ENCODE measurements at places on chromosomes 11 and 22.
A peak's percentile ranks its signal among the peaks of the same experiment; 100 is the strongest.

GRCh38 chr11:117238221-117238620, 5.8 kb downstream of the RNF214 start:
- DNase-seq: no peak

GRCh38 chr11:31114442-31114841, 255.1 kb downstream of the DCDC1 start:
- DNase-seq: no peak

GRCh38 chr22:49447837-49448236, 379.8 kb downstream of the BRD1 start:
- DNase-seq: no peak

DNA sequence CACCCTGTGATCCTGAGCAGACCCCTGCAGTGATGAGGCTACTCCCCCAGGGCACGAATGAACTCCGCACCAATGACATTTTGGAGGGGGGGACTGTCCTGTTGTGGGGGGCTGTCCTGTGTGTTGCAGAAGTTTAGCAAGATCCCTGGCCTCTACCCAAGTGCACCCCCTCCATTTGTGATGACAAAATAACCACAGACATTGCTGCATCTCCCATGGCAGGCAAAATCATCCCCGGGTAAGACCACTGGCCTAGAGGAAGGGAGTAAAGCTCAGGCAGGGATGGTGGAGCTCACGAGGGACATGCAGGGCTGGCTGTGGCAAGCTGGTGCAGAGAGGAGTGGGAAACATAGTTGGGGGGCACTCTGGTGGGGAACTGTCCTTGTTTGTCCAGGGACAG, 40.6 kb downstream of the NECTIN1 start:
- no peak for DNase-seq

GRCh38 chr11:61112575-61112974, 10.3 kb downstream of the CD5 start:
- no peak for DNase-seq

DNA sequence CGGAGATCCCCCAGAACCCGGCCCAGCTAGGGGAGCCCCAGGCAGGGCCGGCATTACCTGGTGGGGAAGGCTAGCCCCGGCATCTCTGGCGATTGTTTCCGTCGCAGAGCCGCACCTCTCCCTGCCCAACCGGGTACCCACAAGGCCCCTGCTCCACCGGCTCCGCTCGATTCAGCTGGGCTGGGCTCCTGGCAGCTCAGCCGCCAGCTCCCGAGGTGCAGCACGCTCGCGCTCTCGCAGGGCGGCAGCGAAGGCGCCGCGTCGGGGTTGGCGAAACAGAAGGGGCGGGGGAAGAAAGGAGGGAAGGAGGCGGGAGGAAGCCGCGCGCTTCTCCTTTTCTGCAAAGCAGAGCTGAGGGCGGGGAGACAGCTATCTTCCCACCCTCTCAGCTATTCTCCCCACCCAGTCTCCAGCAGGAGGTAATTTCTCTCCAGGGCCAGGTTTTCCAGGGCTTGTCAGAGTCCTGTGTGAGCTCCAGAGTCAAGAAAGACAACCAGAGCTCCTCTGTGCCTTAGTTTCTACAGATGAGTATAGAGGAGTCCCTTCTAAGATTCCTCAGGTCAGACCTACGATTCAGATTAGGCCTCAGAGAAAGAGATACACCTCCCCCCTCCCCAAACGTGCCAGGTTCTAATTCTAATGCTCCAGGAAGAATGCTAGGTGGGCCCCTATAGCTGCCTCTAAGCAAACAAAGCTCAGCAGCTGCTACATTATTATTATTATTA, 62.0 kb downstream of the PAK1 start:
- DNase-seq: peak; percentile 68

GRCh38 chr22:17575151-17575550, 11.9 kb downstream of the SLC25A18 start:
- no peak for DNase-seq

- peak; percentile 12 for DNase-seq
These were observed 110.9 kb downstream of the KCNC1 start for GRCh38 chr11:17845431-17845881.

- no peak for DNase-seq
These were observed 20.2 kb downstream of the SPATA19 start for GRCh38 chr11:133825156-133825555.

DNA sequence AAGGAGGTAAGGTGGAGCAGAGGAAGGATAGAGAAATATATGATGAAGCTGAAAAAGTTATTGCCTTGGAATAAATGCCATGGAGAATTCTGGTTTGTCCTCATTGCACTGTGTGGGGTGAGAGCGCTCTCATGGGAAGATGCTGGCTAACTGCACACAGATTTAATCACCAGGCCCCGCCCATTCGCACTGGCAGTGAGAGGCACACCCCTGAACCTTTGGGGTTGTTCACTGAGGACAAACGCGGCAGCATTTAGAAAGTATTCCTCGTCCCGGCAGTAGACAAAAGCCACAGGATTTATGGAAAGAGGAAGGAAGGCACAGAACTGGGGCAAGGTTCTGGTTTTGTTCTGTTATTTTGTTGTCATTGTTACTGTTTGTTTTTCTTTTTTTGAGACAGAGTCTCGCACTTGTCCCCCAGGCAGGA, 70.2 kb downstream of the MED15 start:
- peak; percentile 57 for DNase-seq

DNA sequence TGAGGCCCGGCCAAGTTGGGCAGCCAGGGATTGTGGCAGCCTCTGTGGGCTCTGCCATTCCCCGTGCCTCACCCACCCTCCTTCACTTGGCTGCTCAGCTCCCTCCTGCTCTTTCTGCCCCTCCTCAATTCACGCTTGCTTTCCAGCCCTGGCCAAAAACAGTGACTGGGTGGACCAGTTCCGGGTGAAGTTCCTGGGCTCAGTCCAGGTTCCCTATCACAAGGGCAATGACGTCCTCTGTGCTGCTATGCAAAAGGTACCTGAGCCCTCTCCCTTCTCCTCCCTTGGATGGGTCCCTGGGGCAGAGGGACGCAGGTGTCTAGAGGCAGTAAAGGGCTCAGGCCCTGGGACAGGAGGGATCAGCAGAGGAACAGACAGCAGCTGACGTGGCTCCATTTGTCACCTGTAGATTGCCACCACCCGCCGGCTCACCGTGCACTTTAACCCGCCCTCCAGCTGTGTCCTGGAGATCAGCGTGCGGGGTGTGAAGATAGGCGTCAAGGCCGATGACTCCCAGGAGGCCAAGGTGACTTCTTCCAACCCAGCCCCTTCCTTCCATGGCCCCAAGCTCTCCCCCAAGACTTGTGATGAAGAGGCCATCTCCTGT, 2.7 kb downstream of the FREY1 start:
- DNase-seq: no peak

DNA sequence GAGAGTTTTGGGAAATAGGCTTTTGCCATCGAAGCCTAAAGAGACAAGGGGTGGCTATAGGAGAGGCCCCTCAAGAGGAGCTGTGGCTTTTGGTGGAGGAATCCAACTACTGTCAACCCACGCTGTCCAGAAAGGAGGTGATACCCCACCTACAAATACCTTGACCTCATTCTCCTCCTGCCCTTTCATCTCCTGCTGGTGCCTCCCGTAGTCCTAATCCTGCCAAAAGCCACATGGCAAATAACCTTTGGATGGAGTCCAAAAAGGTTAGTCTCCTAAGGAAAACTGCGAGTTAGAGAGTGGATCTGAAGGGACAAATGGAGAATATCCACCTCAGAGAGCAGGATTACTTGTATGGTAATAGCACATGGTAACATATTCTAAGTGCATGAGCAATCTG, 112.7 kb downstream of the PDE3B start:
- DNase-seq: no peak

DNA sequence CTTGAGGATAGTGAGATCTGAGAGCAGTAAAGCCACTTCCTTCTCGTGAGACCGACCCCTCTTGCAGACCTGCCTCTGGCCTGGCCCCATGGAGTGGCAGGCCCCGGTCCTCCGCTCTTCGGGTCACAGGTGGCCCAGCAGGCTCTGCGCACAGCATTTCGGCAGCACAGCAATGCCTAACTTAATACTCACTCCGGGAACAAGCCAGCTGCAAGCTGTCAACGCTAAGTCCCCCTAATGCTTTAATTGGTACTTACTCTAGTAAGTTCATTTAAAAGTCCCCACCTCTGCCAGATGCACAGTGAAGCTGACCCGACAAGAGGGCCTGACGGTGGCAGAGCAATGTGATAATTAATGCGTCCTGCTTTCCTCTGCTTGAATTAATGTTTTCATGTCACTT, 349.3 kb upstream of the B3GAT1 start:
- no peak for DNase-seq

DNA sequence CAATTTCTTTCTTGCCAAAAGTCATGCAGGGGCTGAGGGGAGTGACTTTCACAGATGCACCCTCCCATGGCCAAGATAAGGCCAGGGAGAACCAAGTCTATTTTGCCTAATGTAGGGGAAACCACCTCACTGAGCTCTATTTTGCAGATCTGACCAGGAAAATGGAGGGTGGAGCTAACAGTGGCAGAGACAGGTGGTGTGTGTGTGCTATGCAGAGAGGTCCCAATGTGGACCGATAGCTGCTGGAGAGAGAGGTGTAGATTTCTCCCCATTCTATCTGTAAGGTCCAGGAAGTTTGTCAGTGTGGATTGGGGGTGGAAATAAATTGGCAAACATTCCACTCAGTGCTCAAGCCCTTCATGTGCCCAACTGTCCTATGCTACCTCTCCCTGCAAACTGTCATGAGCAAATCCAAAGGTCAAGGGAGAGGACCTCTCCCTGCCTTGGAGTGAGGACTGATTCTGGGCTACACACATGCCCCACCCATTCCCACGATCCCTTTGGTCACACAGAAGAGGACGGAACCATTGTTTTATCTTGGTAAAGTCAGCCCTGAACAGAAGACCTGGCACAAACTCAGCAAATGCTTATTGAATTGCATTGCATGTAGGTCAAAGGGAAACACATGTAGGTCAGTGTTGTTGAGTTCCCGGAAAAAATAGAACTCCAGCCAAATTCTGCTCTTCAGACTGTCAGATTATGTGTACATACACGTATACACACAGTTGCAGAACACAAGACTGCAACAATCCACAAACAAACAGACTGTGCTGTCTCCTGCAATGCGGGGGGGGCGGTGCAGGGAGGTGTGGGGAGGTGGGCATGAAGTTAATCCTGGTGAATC, 65.9 kb downstream of the C11orf58 start:
- peak; percentile 88 for DNase-seq

GRCh38 chr22:29810216-29810615, 27.9 kb downstream of the ASCC2 start:
- DNase-seq: no peak

- peak; percentile 96 for DNase-seq
These were observed 2.1 kb downstream of the MED15 start for GRCh38 chr22:20509344-20510047.

DNA sequence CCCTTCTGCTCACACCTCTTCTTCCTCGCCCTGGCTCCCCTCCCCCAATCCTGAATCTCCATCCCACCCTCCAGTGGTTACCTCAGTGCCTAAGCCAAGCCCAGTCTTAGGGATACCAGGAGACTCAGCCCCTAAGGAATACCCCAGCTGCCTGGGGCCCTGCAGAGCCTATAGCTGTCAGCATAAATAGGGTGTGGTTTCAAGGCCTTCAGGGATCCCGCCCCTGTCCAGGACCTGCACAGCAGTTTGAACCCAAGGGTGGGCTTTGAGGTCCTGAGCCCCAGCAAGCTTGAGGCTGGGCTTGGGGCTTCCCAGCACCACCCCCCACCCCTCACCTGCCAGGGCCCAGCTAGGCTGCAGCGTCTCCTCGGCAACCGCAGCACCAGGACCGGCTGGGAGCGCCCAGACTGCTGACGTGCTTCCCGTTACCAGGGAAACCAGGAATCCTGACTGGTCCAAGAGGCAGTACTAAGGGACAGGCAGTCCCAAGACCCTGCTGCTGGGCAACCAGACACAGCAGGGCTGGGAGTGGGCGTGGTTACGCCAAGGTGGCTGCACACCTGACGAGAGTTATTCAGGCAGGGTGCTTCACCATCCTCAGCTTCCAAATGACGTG, 13.7 kb downstream of the APBB1 start:
- no peak for DNase-seq

GRCh38 chr11:19738124-19738523, 25.5 kb downstream of the NAV2 start:
- no peak for DNase-seq

DNA sequence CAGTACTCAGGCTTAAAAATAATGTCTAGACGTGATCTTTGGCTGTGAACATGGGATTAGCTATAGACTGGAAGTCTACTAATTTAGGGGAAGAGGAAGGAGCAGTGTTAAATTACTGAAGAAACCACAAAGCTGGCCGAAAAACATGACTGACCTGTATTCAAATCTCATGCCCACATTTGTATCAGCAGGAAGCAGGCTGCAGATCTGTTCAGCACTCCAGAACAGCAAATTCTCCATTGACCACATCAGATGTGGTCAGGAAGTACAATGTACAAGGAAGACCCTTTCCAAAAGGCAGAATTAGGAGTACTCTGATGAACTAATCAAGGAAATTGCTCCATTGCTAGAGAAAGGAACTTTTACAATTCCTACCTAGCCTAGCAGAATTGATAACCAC, 31.7 kb downstream of the DCDC1 start:
- no peak for DNase-seq

GRCh38 chr11:2460540-2461252, 15.9 kb downstream of the KCNQ1 start:
- DNase-seq: no peak

GRCh38 chr22:37098976-37099591, 10.4 kb downstream of the TMPRSS6 start:
- no peak for DNase-seq

- DNase-seq: no peak
These were observed 59.0 kb downstream of the NCAPD3 start for GRCh38 chr11:134164490-134165370.

DNA sequence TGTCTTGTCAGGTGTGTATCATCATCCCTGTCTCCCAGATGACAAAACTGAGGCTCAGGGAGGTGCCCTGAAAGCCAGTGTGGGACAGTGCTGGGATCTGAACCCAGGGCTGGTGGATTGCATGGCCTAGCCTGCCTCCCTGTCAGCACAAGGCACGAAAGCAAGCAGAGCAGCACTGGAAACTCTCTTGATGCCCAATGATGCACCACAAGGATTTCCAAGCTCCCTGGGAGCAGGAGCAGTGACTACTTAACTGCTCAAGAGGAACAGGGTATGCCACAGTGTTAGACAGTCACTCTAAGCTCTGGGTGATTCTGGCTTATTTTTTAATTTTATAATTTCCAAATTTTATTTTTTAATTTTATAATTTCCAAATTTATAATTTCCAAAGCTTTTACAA, 9.0 kb downstream of the ZC3H7B start:
- no peak for DNase-seq

- peak; percentile 64 for DNase-seq
These were observed 13.6 kb upstream of the CD3E start for GRCh38 chr11:118290923-118291322.

DNA sequence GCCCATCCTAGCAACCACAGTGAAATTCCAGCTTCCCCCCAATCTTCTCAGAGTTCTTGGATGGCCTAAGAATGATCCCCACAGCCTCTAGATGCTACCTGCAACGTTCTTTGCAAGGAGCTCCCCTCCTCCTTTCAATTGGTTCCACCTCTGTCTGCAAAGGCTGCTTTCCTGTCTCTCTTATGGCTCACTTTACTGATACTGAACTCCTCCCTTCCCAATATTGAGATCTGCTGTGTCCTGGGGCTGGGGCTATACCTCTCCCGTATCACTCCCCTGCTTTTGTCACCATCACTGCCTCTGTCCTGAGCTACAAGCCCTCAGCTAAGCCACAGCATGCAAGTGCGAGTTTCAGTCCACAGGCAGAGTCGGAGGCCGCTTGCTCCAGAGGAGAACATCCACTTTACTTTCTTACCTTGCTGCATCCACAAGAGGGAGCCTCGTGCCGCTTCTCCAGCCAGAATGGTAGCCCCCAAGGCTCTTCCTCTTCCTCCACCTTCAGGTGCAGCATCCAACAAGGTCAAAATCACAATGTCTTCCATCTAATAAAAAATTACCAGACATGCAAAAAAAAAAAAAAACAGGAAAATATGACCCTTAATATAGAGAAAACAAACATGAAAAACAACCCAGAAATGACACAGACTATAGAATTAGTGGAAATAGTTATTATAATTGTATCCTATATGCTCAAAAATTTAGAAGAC, 48.6 kb upstream of the TMEM45B start:
- peak; percentile 45 for DNase-seq
